ENCODE measurements at places on chromosomes 12 and 14.

DNA sequence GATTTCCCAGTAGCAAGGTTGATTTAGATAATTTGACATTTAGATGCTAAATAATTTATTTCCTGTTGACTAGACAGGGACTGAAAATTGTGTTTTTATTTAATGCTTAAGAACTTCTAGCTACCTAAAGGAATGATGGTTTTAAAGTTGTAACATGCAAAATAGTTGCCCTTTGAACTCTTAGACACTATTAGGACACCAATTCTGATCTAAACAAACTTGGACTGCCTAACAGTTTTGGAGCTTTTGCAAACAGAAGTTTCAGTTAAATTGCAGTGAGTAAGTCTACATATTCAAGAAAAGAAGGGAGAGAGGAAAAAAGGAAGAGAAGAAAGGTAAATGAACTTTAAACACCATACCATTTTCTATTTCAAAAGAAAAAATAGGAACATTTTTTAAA is 189.3 kb upstream of the GARIN2 start:
- no peak for DNase-seq

DNA sequence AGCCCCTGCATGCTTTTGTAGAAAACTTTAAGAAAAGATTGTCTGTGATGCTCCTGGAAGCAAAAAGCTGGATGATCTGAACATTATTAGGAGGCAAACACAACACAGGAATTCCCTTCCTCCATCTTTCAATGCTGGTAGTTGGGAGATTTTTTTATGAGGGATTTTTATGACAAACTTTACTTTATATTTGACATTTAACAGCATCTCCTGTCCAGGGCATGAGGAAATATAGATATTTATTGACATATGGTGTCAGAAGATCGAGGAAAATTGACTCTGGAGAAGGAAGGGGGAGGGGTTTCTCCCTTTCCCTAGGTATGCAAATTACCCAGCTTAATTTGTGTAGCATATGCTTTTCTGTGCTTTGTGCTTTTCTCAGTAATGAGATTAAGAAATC is 37.8 kb upstream of the CISTR start:
- DNase-seq = no peak

GRCh38 chr12:114341635-114342034 is 64.3 kb downstream of the TBX5 start:
- no peak for DNase-seq

- DNase-seq = no peak
These were observed 30.3 kb downstream of the HIP1R start for GRCh38 chr12:122865268-122866231.

DNA sequence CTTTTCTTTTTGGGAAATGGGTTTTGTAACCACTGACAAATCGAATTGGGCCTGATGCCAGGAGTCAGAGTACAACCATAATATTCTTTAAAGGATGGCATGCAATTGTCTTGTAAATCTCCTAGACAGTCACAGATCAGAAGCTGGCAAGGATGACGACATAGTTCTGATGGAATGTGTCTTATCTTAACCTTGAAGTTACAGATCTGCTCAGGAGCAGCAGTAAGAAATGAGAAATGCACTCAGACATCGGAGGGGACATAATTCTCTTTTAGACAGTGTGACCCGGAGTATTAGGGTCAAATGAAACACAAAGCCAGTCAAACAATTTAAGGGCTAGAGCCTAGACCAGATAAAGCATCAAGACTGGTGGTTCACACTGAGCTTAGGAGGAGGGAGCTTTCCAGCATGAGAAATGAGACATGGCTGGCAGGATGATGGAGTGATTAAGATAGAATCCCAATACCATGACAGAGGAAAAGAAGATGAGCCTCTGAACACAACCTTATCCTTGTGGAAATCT is 17.5 kb downstream of the CBX5 start:
- no peak for DNase-seq

All from activated CD4-positive, alpha-beta T cell treated with anti-CD3 and anti-CD28 coated beads, Interleukin-2, amount 50 U/mL, for 1 hour (primary cell).